M059J (cell line): ENCODE measurements at places on chromosomes 4 and X.

GRCh38 chr4:725391-726234 is 20.0 kb downstream of the PCGF3 start:
- DNase-seq, result no peak

GRCh38 chrX:69221239-69222102 is 56.2 kb upstream of the PJA1 start:
- no peak for DNase-seq

DNA sequence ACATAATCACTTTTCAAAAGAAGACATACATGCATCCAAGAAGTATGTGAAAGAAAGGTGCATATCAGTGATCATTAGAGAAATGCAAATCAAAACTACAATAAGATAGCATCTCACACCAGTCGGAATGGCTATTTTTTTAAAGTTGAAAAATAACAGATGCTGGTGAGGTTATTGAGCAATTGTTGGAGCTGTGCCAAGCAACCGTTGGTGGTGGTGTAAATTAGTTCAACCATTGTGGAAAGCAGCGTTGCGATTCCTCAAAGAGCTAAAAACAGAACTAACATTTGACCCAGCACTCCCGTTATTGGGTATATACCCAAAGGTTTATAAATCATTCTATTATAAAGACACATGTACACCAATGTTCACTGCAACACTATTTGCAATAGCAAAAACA is 14.2 kb downstream of the COX7B2 start:
- no peak for DNase-seq

DNA sequence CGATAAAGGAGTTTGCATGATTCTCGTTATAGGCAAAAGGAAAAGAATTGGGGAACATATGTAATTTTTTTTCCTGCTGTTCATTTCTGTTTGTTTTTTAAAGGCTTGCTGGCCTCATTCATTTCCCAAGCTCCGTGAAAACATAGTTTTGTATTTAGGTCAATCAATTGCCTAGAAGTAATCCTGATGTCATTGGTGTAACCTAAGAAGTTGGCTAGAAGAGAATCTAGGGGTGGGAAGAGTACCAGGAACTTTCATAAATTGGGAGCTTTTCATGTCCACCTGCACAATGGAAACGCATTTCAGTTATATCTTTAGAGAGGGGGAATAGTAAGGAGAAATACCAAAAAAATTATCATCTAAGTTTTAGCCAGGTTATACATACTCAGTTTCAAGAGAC is 3.8 kb downstream of the RAPGEF2 start:
- DNase-seq, result no peak

DNA sequence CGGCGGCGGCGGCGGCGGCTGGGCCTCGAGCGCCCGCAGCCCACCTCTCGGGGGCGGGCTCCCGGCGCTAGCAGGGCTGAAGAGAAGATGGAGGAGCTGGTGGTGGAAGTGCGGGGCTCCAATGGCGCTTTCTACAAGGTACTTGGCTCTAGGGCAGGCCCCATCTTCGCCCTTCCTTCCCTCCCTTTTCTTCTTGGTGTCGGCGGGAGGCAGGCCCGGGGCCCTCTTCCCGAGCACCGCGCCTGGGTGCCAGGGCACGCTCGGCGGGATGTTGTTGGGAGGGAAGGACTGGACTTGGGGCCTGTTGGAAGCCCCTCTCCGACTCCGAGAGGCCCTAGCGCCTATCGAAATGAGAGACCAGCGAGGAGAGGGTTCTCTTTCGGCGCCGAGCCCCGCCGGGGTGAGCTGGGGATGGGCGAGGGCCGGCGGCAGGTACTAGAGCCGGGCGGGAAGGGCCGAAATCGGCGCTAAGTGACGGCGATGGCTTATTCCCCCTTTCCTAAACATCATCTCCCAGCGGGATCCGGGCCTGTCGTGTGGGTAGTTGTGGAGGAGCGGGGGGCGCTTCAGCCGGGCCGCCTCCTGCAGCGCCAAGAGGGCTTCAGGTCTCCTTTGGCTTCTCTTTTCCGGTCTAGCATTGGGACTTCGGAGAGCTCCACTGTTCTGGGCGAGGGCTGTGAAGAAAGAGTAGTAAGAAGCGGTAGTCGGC is 528 bp downstream of the FMR1 start:
- DNase-seq, result peak; percentile 71

- peak; percentile 87 for DNase-seq
Observed at GRCh38 chr4:39697740-39698423, at the start of gene UBE2K. Gene UBE2K, plus strand, starts transcription at chr4:39698136. Its CDS starts 192 bp downstream, at chr4:39698328.

GRCh38 chrX:39336671-39337311 is 535.5 kb downstream of the MID1IP1 start:
- no peak for DNase-seq

GRCh38 chrX:10756441-10756840 is 136.1 kb upstream of the MID1 start:
- DNase-seq, result peak; percentile 91

GRCh38 chr4:38598489-38598888 is 65.5 kb upstream of the KLF3 start:
- DNase-seq, result no peak

GRCh38 chr4:188941524-188942119 is 802.4 kb downstream of the TRIML1 start:
- DNase-seq, result peak; percentile 97

- peak; percentile 18 for DNase-seq
Observed at GRCh38 chr4:76108467-76109181, 34.1 kb downstream of the ART3 start.

DNA sequence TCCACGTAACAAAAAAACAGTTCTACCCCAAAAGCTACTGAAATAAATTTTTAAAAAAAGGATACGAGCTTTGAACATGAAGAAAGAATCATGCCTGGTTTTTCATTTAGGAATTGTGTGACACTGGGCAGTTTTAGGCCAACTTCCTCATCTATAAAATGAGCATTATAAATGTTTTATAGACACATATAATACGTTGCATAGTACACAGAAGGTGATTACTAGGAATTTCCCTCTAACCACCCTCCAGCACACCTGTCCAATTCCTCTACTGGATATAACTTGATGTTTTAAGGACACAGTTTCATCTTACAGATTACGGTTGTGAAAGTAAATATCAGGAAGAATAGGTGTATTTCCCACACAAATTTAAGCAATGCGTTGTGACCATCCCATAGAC is 85.5 kb upstream of the IQCM start:
- no peak for DNase-seq

GRCh38 chrX:70422851-70423341 is at the start of gene GDPD2:
Gene GDPD2, plus strand, starts transcription at chrX:70423314. Its CDS starts 1,671 bp downstream, at chrX:70424985.
- DNase-seq, result peak; percentile 67

DNA sequence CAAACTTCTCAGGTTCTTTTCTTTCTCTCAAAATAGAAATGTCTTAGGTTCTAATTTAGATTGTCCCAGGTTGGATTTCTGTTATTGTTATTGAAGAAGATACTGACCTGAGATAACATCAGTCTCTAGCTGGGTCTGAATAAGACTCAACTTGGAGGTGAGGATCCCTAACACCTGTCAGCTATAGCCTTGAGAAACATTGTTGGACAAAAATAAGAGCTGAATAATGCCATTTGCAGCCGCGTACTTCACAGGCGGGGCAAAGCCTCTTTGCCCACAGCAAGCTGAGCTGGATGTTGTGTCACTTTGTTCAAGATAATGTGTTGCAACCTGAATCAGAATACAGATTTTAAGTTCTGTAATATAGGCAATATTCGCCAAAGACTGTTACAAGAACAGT is 35.6 kb downstream of the VCX3B start:
- no peak for DNase-seq

DNA sequence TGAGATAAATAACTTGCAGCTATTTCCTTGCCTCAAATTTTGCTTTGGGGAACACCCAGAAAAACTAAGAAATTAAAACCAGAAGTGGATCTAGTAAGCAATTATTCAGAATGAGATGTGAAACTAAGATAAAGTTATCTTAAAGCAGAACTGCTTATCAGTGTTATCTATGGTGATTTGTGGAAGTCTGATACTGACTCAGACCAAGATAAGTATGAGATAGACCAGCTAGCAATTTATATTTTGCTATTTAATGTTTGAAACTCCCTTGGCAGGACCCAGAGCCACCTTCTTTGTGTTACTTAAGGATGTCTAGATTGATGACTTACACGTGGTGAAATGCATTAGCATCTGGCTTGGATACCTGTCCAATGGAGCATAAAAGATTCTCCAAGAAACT is 368.1 kb downstream of the EPHA5 start:
- DNase-seq, result peak; percentile 32

GRCh38 chr4:89099034-89099433 is 12.3 kb upstream of the TIGD2 start:
- no peak for DNase-seq

GRCh38 chrX:50838820-50839600 is 25.0 kb upstream of the SHROOM4 start:
- peak; percentile 87 for DNase-seq

DNA sequence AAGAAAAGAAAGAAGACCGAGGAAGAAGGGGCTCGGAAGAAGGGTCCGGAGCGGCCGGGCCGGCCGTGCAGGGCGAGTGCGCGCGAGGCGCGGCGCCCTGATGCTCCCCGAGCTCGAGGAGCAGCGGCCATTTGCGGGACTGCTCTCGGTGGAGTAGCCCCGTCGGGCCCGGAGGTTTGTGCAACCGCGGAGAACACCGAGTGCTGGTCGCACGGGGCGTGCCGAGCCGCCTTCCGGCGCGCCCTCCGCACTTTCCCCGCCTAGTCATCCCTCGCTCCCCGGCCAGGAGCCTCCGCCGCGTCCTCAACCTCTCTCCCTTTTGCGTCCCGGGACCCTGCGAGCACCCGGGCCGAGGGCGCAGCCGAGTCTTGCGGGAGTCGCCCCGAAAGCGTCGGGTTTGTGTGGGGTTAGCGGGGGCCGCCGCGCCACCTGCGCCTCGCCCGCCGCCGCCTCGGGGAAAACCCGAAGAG is 127.4 kb downstream of the LAS1L start:
- DNase-seq, result no peak

- no peak for DNase-seq
Observed at GRCh38 chr4:3335385-3335784, 42.6 kb downstream of the RGS12 start.
